Right renal pelvis (tissue), 4 donors: ENCODE measurements at places on chromosomes 5 and 9. TPM values are rescaled to one million over a fixed set of nuclear protein-coding genes. Genes with fewer than 3 reads are reported as not detected.

GRCh38 chr9:136235709-136236455 lies 9.7 kb downstream of the QSOX2 start:
- DNase-seq: no peak

- DNase-seq: no peak
These were observed 720.7 kb downstream of the TLE1 start for GRCh38 chr9:80968611-80969010.

- DNase-seq: no peak
These were observed 21.1 kb upstream of the ZNF622 start for GRCh38 chr5:16486711-16487111.

GRCh38 chr9:71984831-71985281 lies 73.4 kb downstream of the C9orf85 start:
- no peak for DNase-seq

DNA sequence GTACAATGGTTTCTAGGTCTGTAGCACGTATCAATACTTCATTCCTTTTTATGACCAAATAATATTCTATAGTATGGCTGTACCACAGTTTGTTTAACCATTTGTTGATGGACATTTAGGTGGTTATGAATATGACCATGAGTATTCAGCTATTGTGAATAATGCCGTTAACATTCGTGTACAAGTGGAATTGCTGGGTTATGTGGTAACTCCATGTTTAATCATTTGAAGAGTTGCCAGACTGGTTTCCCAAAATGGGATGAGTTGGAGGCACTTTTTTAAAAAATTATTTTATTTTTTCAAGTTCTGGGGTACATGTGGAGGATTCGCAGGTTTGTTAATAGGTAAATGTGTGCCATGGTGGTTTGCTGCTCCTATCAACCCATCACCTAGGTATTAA lies 4.6 kb downstream of the SNX2 start:
- no peak for DNase-seq

DNA sequence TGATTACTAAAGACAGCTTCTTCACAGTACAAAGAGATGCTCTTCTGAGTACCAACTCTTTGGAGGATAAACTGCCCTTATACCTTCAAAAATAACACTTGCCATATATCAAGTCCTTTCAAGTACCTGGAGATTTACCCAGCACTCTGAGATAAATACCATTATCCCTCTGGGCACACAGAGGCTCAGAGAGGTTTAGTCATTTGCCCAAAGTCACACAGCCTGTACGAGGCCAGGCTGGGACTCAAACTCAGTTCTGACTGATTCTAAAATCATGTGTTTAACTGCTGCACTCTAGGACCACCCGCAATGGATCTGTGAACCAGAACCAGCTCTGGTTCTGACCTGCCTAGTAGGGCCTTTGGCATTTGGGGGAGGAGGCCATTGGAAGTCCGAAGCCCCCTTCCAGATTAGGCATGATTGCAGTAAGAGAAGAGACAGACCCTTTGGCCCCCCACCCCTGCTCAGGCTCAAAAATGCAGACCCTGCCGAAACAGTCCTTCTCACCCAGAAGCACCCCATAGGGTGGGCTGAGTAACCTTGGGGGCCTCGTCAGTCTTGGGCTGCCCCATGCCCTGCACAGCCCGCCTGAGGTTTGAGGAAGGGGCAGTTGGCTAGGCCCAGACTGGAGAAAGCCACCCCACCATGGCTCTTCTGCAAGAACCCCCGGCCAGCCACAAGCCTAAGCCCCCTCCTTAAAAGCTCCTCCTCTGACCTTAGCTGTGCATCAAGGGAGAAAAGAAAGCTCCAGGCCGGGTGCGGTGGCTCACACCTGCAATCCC lies 32.8 kb upstream of the IL17B start:
- no peak for DNase-seq

The ROR2 gene
- polyA plus RNA-seq: 19.1 TPM

DNA sequence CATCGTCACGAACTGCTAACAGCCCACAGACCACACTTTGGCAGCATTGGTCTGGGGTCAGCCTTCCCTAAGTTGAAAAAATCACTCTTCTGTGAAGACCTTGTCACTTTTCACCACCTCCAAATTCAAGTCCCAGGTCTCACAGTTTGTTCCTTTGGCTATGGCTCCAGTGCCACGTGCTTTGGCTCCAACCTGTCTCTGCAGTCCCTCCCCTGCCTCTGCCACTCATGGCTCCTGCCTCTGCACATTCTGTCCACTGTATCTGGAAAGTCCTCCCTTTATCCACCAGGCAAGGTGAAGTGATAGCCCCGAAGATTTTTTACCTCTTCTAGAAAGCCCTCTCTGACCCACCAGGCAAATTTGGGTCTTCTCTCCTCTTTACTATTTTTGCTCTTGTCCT lies 5.3 kb downstream of the CKMT2 start:
- no peak for DNase-seq

DNA sequence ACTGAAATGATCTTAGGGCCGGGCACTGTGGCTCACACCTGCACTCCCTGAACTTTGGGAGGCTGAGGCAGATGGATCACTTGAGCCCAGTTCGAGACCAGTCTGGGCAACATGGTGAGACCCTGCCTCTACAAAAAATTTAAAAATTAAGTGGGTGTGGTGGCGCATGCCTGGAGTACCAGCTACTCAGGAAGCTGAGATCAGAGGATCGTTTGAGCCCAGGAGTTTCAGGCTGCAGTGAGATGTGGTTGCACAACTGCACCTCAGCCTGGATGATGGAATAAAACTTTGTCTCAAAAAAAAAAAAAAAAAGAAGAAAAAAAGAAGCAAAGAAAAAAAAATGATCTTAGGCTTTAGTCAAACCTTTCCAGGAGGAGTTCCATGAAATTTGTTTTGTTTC lies 41.8 kb downstream of the MEF2C start:
- DNase-seq: no peak
